ENCODE measurements at places on chromosomes 13 and 19.

DNA sequence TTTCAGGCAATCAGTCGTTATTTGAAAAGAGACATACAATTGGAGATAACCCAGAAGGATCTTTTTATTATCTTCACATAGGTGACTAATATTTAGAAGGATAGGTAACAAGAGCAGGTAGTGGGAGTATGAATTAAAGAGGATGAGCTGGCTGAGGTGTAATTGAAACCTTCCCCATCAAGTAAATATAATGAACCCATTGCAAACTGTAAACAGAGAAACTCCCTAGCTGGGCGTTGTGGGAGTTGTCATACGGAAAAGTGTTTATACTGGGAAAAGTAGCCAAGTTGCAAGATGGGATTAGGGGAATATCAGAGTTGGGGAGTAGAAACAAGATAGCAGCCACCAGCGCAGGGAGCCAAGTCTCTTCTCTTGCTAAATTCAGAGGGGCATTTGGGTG lies 448.4 kb downstream of the COG6 start:
- no peak for DNase-seq

DNA sequence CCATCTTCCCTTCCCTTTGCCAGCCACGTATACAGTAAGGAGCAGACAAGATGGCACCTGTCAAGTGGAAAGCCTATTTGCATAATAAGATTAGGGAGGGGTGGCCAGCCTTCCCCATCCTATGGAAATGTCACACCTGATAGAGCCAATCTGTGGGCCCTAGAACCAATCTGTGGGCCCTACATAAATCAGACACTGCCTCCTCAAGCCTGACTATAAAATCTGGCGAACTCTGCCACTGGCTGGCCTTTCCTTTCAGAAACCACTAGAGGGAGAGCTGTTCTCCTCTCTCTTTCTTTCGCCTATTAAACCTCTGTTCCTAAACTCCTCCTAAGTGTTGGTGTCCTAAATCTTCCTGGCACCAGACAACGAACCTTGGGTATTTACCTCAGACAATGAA lies 231.5 kb upstream of the KLHL1 start:
- DNase-seq: no peak

- DNase-seq: no peak
Measured at GRCh38 chr13:23771552-23771951, 117.6 kb downstream of the MIPEP start.

- DNase-seq: no peak
Measured at GRCh38 chr13:27271570-27272096, 1.0 kb downstream of the RASL11A start.

DNA sequence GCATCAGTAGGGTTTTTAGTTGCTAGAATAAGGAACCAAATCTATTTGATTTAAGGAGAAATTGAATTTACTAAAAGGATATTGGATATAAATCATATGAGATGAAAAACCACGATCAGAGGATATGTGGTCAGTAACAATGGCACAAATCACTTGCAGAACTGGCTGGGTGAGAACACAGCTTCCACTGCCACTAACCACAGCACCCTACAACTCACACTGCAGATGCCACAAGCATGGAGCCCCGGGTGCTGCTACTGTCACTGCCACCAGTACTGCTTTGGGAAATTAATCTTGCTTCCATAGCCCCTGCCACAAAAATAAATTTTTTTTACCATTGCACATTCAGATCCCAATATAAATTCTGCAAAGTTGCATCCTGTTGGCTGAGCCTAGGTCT lies 40.6 kb upstream of the KLF12 start:
- DNase-seq: no peak

DNA sequence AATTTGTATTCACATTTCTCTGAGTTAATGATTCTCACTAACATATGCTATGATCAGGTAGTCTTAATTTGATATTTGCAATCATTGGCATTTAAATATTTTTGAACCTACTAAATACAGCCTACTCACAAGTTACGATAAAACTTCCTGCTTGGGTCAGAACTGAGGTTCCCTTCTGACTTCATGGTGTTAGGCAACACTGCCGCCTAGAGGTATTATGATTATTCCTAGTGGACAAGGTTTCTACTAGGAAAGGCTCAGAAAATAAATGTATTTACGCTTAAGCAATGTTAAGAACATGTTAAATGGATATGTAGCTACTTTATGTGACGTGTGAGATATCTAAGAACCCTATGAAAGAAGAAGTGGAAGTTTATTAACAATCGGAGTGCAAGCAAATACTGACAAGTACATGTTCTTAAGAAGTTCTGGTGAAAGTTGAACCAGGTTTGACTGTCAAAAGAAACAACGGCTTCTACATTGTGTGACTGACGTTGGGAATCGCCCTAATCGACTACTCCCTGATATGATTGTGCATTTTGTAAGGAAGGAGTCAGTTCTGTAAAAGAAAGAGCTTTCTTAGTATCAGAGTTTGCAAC lies 1395.8 kb downstream of the SLITRK5 start:
- DNase-seq: no peak

DNA sequence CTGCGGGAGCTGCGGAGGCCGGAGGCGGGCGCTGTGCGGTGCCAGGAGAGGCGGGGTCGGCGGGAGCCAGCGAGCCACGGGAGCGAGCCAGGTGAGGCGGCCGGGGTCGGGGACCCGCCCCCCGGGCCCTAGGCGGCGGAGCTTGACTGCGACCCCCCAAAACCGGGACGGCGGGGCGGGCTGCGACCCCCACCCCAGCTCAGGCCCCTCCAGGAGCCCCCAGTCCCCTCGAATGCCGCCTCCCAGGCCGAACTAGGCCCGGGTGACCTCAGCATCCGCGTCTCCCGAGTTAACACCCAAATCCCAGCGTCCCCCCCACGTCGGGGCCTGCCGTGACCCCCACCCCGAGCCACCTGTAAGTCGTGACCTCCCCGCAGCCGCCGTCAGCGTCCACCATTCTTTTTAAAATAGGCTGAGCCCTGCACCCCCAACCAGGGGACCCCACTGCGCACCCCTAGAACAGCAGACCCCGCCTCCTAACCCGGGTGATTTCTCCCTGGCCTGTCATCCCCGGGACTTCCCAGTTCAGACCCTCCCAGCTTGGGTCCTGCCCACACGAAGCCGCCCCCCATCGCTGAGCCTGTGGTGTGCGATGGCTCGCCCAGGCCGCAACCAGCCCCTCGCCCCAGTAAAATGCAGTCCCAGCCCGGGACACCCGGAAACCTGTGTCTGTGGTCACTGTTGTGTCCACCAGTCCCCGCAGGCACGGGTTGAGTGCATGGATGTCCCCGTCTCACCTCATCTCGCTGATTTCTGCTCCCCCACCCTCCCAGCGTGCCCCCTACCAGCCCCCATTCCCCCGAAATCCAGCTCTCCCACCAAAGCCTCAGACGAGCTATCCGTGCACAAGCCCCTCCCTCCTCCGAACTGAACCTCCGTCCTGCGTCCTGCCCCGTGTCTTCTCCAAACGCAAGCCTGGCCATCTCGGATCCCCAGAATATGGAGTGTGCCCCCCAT lies 551 bp downstream of the FZR1 start:
- DNase-seq: no peak

- no peak for DNase-seq
Measured at GRCh38 chr13:114045113-114045735, 71.3 kb upstream of the C13orf46 start.
